GM10248 (cell line): ENCODE measurements at places on chromosomes 5 and 9.
A peak's percentile ranks its signal among the peaks of the same experiment; 100 is the strongest.

GRCh38 chr9:116490321-116490720 lies 196.8 kb upstream of the TRIM32 start:
- no peak for DNase-seq

DNA sequence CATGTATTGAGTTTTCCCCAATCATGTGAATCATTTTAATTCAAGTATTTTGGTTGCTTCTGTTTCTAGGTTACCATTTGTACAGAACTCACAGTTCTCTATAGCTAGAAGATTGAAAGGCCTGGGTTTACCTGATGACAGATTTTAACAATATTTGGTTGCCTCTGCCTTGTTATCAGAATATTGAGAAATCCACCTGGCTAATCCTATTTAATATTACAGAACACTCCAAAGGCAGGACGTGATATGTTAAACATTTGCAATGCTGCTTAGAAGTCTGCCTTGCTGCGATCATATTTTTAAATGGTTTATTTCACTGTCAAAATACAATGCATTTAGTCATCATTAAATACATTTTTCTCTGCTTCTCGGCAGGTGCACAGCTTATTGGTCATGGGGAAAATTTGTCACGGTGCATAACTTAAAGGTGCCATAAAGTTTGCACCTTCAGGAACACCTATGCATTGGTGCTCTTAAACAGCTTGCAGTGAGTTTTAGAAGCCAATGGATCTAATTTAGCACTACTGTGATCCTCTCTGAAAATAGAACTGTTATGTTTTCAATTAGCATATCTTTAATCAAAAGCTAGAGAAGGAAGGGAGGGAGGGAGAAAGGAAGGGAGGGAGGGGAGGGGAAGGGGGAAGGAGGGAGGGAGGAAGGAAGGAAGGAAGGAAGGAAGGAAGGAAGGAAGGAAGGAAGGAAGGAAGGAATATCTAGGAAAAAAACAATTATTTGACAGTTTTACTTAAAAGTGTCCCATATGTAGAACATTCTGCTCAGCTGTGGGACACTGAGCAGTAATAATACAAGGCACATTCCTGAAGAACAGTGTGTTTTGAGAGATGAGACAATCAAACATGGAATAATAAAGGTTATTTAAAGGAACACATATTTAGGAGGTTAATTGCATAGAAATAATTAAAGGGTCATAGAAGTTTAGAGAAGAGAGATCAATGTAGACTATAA lies 15.5 kb upstream of the DAPK1 start:
- no peak for DNase-seq

- no peak for DNase-seq
Measured at GRCh38 chr5:169772688-169773087, 135.6 kb downstream of the DOCK2 start.

DNA sequence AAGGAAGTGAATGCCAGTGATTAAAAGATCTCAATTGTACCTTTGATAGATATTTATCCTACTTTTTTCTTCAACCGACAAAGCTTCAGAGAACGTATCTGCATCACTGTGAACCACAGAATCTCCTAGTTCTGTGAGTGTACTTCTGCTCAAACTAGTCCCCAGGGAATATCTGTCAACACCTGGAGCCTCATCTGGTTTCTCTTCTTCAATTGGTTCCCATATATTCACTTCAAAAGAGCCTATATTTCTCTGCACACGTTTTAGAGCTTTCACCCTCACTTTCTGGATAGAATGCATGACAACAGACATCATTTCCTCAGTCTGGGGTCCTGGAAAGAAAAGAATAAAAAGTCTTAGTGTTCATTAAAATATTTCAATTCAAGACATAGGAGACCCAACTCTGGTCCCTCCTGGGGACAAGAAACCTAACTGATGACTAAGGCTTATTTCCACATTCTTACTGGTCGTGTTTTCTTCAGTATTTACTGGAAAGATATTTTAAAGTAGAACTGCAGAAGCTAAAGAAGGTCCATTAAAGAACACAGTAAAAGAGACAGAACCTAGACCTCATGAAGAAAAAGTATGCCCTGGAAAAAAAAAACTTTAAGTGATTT lies 64.3 kb downstream of the CPLANE1 start:
- peak; percentile 56 for DNase-seq

DNA sequence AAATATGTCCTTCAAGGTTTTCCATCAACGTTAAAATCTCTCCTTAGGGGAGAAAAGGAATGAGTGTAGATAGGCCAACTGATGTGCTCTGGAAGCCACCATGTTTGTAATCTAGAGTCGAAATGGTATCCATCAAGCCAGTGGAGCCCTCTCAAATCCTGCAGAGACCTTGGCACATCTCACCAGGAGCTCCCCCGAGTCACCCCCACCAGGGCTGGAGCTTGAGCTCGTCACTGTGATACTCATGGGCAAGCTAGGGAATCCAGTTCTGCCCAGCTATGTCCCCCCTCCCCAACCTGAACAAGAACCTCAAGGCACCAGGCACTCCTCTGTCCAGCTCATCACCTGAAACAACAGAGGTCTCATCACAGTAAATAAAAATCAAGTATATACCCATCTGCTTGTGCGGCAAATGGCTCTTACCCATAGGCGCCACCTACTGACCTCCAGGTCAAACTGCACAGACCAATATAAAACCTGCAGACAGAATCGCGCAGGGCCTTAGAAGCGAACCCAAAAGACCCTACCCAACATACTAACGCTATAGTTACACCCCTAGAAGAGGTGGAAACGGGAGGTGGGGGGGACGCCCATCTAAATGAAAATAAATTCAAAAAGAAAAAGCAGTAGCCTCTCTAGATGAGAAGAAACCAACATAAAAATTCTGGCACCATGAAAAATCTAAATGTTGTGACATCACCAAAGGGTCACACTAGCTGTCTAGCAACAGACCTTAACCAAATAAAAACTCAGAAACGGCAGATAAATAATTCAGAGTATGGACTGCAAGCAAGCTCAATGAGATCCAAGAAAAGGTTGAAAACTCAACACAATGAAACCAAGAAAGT lies 75.0 kb downstream of the TTC39B start:
- peak; percentile 39 for DNase-seq
